Activated CD4-positive, alpha-beta T cell treated with anti-CD3 and anti-CD28 coated beads, Interleukin-2, amount 50 U/mL, for 1 hour (primary cell): ENCODE measurements at places on chromosomes 16 and 17.

- no peak for DNase-seq
These were observed 548 bp downstream of the PSMB3 start for GRCh38 chr17:38753071-38753506.

GRCh38 chr17:60145006-60145935 is 4.5 kb upstream of the CA4 start:
- no peak for DNase-seq

DNA sequence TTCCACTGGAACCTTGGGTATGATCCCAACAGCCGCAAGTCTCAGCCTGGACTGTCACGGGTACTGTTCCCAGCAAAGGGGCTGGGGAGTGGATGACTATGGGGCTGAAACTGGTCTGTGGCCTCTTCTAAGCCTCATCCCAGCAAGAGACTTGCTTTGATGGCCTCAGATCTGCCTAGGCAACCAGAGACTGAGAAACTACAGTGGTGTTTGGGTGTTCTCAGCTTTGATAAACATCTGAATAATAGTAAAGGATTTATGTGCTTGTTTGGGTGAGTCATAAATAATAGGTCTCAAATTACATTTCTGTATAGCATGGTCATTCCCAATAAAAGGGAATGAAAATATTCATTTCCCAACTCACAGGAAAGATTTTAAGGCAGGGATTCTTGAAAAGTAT is 30.2 kb upstream of the ULK2 start:
- DNase-seq: no peak

- peak; percentile 57 for DNase-seq
These were observed 5.1 kb downstream of the SNAI3 start for GRCh38 chr16:88681084-88681680.

DNA sequence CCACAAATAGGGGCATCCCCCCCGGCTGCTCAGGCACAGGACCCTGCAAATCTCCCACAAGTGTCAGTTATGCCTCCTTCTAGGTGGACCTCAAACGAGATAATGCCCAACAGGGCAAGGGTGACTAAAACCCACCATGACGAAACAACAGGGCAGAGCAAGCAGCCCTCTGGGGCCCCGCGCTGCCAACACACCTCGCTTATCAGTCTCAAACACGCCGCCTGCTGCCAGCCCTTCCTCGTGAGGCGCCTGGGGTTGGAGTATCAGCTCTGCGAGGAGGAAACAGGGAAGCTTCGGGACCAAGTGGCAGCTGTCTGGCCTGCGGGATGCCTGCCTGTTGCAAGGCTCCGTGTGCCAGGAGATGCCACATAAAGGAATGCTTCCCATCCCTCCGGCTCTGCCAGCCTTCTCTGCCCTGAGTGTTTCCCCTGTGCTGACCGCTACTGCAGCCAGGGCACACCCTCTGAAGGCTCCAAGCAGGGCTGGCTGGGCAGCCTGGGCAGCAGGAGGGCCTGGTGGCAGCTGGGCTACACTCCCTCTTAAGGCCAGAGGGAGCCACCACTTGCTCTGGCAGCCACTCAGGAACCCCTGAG is 2.5 kb downstream of the SMIM5 start:
- no peak for DNase-seq

GRCh38 chr16:50742576-50743200 is 802 bp downstream of the CYLD start:
- DNase-seq: peak; percentile 38

DNA sequence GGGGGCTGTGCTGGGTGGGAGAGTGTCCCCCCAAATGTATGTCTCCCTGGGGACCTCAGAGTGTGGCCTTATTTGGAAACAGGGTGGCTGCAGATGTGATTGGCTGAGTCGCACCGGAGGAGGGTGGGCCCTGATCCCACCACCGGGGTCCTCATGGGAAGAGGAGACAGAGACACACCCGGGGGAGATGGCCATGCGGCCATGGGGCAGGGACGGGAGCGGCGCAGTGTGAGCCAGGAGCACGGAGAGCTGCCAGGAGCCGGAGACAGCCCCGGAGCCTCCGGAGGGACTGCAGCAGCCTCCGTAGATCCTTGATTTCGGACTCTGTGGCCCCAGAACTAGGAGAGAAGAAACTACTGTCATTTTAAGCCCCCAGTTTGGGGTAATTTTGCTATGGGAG is 1.6 kb upstream of the CIBAR2 start:
- DNase-seq: no peak

GRCh38 chr17:80478487-80479245 is 2.3 kb upstream of the NPTX1 start:
- DNase-seq: no peak

DNA sequence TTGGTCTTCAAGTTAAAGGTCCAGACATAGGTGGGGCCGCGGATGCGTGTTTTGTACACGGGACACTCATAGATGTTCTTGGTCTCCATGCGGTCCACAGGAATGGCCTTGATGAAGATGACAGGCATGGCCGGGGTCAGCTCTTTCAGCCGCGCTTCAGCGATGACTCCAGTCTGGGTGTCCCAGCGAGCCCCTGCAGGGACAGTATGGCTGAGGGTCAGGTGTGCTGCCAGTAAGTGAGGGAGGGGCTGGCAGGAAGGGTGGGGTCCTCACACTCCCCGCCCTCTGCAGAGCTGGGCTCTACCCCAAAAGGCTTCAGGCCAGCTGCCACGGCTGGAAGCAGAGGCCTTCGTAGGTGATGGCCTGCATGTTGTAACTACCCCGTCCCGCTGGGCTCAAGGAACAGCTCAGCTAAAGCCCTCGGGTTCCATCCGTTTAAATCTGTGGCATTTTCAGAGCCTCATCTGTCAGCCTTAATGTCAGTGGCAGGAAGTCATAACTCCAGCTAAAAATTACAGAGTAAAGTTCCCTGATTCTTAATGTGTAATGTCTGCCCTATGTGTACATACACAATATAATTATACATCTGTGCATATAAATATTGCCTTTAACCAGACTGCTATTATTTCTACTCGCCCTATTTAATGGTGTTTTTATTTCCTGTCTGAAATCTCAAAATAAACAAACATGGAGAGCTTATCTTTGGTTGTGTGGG is 45.7 kb downstream of the PGS1 start:
- DNase-seq: no peak

DNA sequence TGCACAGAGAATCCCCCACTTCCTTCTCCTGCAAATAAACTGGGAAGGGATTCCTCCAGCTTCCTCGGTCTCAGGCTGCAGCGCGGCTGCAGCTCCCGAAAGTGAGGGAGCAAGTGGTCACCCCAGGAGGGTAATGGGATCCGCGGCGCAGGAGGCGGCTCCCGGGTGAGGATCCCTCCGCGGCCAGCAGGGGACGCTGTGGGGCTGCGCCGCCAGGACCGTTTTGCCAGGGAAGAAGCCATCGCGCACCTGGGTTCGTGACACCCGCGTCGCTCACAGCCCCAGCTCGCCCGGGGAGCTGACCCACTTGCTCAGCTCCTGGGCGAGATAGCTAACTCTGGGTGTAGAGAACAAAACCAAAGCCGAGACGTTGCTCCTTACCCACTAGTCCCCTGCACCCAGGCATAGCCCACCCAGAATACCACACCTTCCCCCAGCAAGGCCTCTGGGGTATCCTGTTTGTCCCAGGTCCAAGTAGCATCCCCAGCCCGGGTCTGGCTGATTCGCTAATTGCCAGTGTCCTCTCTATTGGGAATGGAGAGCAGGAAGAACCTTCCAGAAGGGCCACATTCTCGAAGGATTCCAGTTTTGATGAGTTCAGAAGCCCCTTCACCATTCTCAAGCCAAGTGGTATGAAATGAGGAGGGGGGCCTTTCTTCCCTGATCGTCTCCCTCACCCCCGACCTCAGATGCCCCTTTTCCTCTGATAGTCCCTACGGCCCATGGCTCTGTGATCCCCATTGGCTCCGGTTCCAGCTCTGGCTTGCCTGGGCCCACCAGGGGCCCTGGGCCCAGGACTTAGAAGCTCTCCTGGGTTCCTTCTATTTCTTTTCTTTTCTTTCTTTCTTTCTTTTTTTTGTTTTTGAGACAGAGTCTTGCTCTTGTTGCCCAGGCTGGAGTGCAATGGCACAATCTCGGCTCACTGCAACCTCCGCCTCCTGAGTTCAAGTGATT is 14.1 kb downstream of the CYGB start:
- DNase-seq: peak; percentile 82

GRCh38 chr16:85151603-85152413 is 39.5 kb upstream of the CIBAR2 start:
- no peak for DNase-seq

DNA sequence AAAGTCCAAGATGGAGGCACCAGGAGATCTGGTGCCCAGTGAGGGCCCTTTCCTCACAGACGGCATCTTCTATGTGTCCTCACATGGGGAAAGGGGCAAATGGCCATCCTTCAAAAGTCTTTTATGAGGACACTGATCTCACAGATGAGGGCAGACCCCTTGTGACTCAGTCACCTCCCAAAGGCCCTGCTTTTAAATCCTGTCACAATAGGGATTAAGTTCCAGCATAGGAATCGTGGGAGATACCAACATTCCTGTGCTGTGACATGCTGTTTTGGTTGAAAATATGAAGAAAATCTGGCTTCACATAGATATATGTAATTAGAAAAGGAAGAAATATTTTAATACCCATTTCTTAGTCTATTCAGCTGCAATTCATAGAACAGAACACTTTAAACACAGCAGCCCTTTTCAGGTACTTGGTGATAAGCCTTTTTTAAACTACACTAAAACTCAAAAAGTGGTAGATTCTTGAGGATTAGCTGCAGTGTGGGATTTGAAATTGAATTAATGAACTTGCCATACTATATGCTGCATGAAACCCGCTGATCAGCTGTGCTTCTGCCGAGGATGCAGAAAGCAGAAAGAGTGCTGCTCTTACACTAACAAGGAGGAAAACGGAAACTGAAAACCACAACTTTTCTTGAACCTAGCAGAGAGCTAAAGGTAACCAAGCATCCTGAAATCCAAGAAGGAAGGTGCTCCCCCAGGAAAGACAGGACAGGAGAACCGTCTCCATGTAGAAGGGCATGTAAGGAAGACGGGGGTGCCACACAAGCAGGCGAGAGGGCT is 32.7 kb downstream of the VPS53 start:
- no peak for DNase-seq

DNA sequence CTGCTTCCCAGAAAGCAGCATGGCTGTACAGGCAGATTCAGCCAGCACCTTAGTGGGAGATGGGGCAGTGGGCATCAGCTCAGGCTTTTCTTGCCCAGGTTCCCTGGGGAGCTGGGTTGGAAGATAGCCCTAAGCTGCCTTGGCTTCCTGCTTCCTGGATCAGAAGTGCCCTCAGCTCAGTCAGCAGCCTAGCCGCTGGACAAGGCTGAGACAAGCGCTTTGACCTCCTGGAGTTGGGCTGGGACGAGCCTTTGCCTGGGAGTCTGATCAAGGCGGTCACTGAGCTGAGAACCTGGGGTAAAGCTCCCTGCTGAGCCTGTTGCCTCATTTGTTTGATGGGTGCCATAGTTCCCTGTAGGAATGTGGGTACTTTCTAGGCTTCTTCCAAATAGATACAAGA is 190.0 kb downstream of the RAB11FIP4 start:
- no peak for DNase-seq

- peak; percentile 48 for DNase-seq
These were observed 32.4 kb downstream of the SMARCE1 start for GRCh38 chr17:40615068-40615840.

GRCh38 chr16:84738255-84739038 is 38.6 kb downstream of the USP10 start:
- peak; percentile 72 for DNase-seq

DNA sequence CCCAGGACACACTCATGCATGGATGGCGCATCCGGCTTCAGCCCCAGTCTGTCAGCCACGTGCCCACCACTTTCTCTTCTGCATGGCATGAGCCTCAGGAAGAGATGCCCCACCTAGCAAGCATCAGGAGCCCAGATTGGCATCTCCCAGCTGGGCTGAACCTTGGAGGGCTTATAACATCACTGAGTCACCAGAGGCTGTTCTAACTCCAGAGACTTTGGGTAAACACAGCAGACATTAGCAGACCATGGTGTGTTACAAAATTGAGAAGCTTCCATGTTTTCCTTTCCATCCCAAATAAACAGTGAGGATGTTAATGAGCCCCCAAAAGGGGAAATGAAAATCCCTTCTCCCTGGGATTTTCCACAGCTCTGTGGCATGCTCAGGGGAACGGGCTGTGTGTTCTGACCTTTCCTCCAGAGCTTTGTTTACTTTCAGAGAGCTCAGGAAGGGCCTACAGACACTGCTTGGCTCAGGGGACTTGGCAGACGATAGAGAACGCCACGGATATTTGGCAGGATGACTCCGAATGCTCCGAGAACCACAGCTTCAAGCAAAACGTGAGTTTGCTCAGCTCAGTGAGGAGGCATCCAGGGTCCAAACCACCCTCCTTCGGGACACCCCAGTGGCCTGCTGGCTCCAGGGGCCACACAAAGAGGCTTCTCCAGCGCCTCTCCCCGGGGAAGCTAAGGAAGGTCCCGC is 16.5 kb downstream of the GLP2R start:
- DNase-seq: no peak

DNA sequence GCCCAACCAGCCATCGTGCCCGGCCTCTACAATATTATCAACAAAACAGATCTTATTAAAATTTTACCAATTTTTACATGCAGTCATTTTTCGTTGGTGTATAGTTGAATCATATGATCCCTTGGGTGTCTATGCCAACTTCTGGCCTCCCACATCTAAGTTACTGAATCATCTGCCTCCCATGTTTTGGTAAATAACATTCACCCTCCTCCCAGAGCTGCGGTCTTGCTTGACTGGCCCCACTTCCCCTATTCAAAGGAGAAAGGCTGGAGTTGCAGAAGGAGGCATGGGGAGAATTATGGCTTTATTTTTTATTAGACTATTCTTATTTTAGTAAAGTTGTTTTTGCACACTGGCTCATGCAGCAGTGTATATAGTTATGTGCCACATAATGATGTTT is 18.5 kb upstream of the CCL23 start:
- DNase-seq: no peak

GRCh38 chr16:78884204-78884603 is 716.3 kb downstream of the MAF start:
- no peak for DNase-seq

DNA sequence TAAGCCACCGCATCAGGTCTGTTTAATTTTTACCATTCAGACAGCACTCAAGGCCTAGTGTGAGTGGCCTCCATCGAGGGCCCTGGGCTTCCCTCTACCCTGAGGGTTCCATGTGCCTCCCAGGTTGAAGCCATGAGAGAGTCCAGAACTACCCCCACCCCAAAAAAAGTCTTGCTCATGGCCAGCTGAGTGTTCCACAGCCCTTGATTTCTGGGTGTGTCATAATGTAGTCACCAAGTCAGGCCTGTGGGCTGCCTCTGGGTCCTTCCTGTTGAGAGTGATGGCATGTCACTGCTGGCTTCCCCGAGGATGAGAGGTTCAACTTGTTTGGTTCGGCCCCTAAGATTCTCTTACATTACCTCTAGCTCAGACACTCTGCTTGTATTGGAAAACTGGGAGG is 100.6 kb downstream of the PITPNC1 start:
- peak; percentile 55 for DNase-seq

GRCh38 chr17:38457577-38458371 is 29.5 kb downstream of the ARHGAP23 start:
- no peak for DNase-seq

- no peak for DNase-seq
These were observed 7.6 kb downstream of the SGCA start for GRCh38 chr17:50173335-50173941.

GRCh38 chr17:8108972-8109660 is 9.2 kb downstream of the ALOXE3 start:
- DNase-seq: no peak

GRCh38 chr17:75114552-75115314 is 5.0 kb downstream of the ARMC7 start:
- DNase-seq: no peak
